ENCODE measurements at places on chromosomes 5 and 9. TPM values are rescaled to one million over a fixed set of nuclear protein-coding genes. Genes with fewer than 3 reads are reported as not detected.

The EXOSC2 gene
- 77.3 TPM for total RNA-seq

The CSF1R gene
- total RNA-seq: 0.41 TPM

The SPATA31E1 gene
- total RNA-seq: not detected

The CD274 gene
- 28.3 TPM for total RNA-seq

The LHX3 gene
- total RNA-seq: not detected

The CAMSAP1 gene
- total RNA-seq: 46.0 TPM

The HMMR gene
- 118 TPM for total RNA-seq

The RNF208 gene
- total RNA-seq: 4.4 TPM

The SYK gene
- total RNA-seq: not detected

The PCDHB10 gene
- not detected for total RNA-seq

The LCN10 gene
- 1.2 TPM for total RNA-seq

The SOHLH1 gene
- not detected for total RNA-seq

The SLC45A2 gene
- total RNA-seq: not detected

The STKLD1 gene
- total RNA-seq: 0.69 TPM

The GABRG2 gene
- total RNA-seq: not detected

All from activated CD4-positive, alpha-beta memory T cell treated with anti-CD3 and anti-CD28 coated beads for 36 hours (primary cell).